GM12864 (cell line): ENCODE measurements at places on chromosomes 1 and 21.

DNA sequence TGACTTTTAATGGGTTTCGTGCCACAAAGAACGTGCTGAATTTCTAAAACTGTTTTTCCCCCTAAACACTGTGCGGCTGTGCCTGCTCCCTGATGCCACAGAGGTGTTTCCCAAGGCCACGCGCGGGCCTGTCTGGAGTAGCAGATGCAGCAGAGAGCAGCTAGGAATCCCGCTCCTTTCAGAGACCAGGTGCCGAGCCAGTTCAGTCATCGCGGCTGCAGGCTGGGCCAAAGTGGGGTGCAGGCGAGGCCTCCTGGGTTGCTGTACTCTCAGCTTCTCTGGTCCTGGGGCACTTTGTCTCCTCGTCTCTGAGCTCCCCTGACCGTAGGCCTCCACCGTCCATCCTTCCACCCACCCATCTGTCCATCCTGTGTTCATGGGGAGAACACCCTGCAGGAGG lies 17.4 kb upstream of the DIP2A start:
- no peak for DNase-seq

- no peak for DNase-seq
These were observed 232.1 kb downstream of the DUSP10 start for GRCh38 chr1:221509575-221510355.

GRCh38 chr1:177944016-177944949 lies 25.6 kb downstream of the SEC16B start:
- no peak for DNase-seq

DNA sequence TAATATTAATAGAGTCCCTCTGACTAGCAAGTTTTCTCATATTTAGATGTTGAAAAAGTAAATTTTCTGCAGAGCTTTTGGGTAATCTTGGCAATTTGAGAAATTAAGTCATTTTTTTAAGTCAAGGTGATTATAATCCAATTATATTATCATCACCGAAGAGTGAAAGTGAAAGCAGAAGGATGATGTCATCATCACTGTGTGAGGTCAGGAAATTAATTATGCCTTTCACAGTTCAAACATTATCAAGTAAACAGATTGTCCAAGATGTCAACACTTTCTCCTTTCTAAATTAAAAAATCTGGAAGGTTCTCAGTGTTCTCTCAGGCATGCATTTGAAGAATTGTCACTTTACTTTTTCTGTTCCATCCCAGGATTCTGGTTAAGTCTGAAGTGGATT lies 296.0 kb downstream of the TBX15 start:
- no peak for DNase-seq

- no peak for DNase-seq
These were observed 346.2 kb downstream of the SMYD3 start for GRCh38 chr1:246160905-246161304.

DNA sequence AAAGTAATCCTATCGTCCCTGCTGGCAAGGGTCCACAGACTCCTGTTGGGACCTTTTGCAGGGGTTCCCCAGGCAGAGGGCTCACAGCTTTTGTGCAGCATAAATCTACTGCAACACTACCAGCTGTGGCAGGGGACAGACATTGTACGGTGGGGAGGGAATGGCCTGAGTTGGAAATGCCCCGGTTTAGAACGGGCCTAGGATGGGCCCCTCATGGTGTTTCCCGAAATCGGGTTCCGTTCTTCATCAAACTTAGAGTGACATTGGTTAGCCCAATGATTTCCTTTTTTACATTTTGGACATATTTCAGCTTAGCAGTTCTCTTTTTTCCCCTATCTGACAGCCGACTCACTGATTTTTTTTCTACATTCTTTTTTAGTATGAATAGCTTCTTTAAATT lies 26.5 kb upstream of the SAMD11 start:
- no peak for DNase-seq

GRCh38 chr1:95233737-95234500 lies at the start of gene RWDD3:
TSS of gene RWDD3 (plus strand) at chr1:95234210. CDS start at chr1:95234231, 21 bp downstream.
- DNase-seq, result peak; percentile 59

DNA sequence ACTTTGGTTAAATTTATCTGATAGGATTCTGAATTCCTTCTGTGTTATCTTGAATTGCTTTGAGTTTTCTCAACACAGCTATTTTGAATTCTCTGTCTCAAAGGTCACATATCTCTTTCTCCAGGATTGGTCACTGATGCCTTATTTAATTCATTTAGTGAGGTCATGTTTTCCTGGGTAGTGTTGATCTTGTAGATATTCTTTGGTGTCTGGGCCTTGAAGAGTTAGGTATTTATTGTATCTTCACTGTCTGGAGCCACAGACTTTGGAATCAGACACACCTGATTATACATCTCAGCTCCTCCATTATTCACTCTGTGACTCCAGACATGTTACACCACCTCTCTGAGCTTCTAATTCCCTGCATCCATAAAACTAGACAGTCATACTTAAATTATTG lies 34.2 kb upstream of the ETS2 start:
- DNase-seq, result no peak

DNA sequence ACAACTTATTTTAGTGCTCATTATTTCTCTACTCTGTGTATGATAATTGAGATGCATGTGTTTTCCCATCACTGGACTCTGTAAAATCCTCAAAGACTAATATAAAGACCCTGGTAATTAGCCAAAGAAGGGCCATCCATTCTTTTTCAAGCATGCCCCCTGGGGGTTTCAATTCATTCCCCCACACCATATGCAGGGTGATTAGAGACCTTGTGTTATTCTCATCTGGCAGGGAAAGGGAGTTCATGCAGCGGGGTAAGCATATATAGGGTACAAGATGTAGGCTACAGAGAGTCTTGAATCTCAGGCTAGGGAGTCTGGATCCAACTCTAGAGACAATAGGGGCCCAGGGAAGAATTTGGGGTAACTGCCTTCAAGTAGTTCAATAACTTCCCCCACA lies 166.5 kb downstream of the TNR start:
- DNase-seq, result no peak

GRCh38 chr1:100794748-100795645 lies 75.5 kb downstream of the VCAM1 start:
- no peak for DNase-seq
